Activated CD4-positive, alpha-beta T cell treated with anti-CD3 and anti-CD28 coated beads, Interleukin-2, amount 10 ng/mL, durations not matched to agents 24 days and 14 days (primary cell): ENCODE measurements at places on chromosomes 16 and 17. TPM values are rescaled to one million over a fixed set of nuclear protein-coding genes. Genes with fewer than 3 reads are reported as not detected.

- H3K4me3 ChIP-seq = no peak overlapping the region
- H3K27me3 ChIP-seq = no peaks in the 10 kb centered on the region
- no peaks in the 10 kb centered on the region for H3K36me3 ChIP-seq
- no peaks in the 10 kb centered on the region for H3K4me1 ChIP-seq
These were observed 240.1 kb downstream of the GSG1L start for GRCh38 chr16:27823421-27823820.

WIPF2 gene
- total RNA-seq = 19.9 and 25.5 TPM in 2 replicates

DNA sequence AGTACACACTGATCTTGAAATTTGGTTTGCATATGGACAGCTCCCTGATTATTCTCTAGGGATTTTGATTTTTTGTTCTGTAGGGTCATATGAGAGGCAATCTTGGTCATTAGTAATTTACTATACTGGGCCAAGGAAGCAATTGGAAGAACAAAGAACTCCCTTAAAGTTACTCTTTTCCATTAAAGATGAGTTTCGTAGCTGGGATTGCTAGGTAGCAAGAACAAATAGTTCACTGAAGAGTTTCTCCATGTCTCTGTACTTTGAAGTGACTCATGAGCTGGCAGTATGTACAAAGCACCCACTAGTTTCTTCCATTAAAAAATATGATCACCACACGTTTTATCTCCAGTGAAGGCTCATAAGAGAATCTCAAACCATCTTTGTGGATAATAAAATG, 6.2 kb upstream of the BCAS3 start:
- no peak overlapping the region for H3K27ac ChIP-seq
- H3K4me1 ChIP-seq = no peaks in the 10 kb centered on the region
- H3K27me3 ChIP-seq = no peaks in the 10 kb centered on the region

DNA sequence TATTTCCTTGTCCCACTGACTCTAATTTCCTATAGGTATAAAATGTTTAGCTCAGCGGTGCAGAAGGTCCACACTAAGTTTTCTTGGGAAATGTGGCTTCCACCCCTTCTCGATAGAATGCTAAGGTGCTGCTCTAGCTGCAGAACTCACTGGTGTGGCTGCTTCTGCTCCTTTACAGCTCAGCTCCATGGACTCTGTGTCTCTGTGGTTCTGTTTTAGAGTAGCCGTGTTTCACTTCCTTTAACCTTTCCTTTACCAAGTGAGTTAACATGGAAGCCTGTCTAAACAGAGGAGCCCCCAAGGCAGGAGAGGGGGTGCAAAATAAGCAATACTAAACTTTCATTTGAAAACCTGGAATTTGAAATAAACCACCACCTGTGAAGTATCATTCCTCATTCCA, 65.3 kb downstream of the SPECC1 start:
- H3K27me3 ChIP-seq = peaks cover 9% of the 10 kb centered on the region
- H3K27ac ChIP-seq = no peak overlapping the region
- no peak for DNase-seq

DNA sequence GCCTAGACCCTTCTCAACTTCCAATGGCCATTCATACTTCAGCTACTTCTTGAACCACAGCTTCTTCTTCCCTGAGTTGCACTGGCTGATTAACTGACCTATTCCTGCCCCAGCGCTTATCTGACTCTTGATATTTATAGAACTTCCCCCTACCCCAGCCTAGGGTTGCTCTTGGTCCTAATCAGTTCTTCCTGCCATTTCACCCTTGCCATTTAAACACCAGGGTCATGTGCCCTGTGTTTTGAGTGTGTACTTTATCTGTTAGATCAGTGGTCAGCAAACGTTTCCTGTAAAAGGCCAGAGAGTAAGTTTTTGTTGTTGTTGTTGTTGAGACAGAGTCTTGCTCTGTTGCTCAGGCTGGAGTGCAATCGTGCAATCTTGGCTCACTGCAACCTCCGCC, 82.4 kb upstream of the COX10 start:
- no peak for DNase-seq
- no peak overlapping the region for H3K27ac ChIP-seq
- H3K36me3 ChIP-seq = peaks cover 10% of the 10 kb centered on the region
- H3K4me3 ChIP-seq = no peak overlapping the region

GRCh38 chr16:58442547-58442946, 50.3 kb downstream of the GINS3 start:
- no peak overlapping the region for H3K27ac ChIP-seq
- H3K27me3 ChIP-seq = peaks cover 16% of the 10 kb centered on the region
- no peaks in the 10 kb centered on the region for H3K36me3 ChIP-seq
- H3K4me3 ChIP-seq = no peak overlapping the region

- H3K36me3 ChIP-seq = no peaks in the 10 kb centered on the region
- DNase-seq = no peak
- H3K4me1 ChIP-seq = no peaks in the 10 kb centered on the region
- H3K4me3 ChIP-seq = no peak overlapping the region
- no peak overlapping the region for H3K27ac ChIP-seq
These were observed 288.8 kb downstream of the FOXL1 start for GRCh38 chr16:86866986-86867722.

DNA sequence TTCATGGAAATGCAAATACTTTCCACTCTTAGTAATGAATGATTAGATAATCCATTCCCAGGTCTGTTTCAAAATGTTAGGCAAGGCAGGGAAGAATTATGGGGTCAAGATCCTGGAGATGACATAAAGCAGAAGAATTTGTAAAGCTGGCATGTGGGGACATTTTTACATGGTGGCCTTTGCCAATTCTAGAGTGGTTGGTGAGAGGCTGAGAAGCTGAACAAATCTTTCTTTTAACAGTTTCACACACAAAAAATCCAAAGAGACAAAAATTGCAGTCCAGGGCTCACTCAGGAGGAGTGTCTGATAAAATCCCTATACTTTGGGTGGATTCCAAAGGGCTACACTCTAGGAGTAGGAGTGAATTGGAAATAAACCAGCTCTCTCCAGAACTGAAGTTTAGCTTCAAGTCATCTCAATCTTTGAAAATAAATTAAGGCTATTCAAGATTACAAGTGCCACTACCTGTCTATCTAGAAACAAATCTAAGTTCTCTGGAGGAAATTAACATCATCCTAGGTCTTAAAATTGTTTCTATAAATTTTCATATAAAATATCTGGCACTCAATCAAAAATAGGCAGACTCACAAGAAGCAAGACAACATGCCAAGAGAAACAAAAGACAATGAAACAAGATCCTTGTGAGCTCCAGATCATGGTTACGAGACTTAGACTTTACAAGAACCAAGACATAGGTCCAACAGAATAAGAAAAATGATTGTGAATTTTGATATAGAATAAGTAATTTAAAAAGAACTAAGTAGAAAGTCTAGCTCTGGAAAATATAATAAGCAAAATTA, 113.0 kb upstream of the AXIN2 start:
- no peak overlapping the region for H3K4me3 ChIP-seq
- no peaks in the 10 kb centered on the region for H3K27me3 ChIP-seq
- no peaks in the 10 kb centered on the region for H3K4me1 ChIP-seq
- DNase-seq = no peak

CA7 gene
- 0.28 and 0.56 TPM in 2 replicates for total RNA-seq

DNA sequence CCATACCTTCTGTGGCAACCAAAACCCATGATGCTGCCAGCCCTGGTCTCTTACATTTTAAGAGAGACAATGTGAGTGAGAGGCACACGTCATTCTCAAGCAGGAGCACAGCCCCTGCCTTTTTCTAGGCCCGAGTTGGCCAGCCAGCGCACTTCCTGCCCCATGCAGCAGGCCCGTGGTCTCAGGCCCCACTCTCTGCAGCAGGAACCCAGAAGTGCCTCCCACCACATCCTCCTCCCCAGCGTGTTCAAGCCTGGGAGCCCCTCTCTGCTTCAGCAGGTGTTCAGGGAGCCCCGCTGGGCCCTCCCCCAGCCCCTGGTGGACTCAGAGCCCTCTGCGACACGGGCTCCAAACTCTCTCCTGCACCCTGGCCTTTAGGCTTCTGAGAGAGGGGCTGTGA, 30.5 kb downstream of the ITGAE start:
- peaks cover 41% of the 10 kb centered on the region for H3K4me1 ChIP-seq
- peaks cover 2% of the 10 kb centered on the region for H3K27me3 ChIP-seq
- H3K4me3 ChIP-seq = no peak overlapping the region
- no peak for DNase-seq
- peaks cover 8% of the 10 kb centered on the region for H3K36me3 ChIP-seq
- H3K27ac ChIP-seq = no peak overlapping the region

CISD3 gene
- total RNA-seq = 44.0 and 46.7 TPM in 2 replicates
